ENCODE measurements at places on chromosomes 5 and 9.

DNA sequence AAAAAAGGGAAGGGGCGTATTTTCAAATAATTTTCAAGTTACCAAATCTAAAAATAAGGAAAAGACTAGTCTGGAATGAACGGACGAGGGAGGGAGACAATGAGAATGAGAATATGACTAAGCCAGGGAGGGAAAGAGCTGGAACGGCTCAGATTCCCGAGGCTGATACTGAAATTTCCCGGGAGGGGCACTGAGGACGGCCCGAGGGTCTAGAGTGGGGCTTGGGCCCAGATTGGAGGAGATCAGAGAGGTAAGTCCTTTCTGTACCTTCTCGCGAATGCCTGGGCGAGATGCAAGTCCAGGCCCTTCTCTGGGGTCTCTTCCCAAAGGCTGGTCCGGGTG lies 3.4 kb upstream of the CCIN start:
- no peak for DNase-seq

GRCh38 chr9:105157171-105157583 lies 87.3 kb upstream of the SLC44A1 start:
- DNase-seq, result no peak

- DNase-seq, result no peak
Observed at GRCh38 chr5:153352685-153353219, 137.7 kb upstream of the GRIA1 start.

DNA sequence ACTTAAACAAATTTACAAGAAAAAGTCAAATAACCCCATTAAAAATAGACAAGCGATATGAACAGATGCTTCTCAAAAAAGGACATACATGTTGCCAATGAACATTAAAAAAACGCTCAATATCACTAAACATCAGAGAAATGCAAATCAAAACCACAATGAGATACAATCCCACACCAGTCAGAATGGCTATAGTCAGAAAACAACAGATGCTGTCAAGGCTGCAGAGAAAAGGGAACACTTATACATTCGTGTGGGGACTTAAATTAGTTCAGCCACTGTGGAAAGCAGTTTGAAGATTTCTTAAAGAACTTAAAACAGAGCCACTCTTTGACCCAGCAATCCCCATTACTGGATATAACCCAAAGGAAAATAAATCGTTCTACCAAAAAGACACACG lies 10.8 kb downstream of the OR13F1 start:
- no peak for DNase-seq

GRCh38 chr5:139882961-139883539 lies 87.4 kb downstream of the PSD2 start:
- DNase-seq, result no peak

DNA sequence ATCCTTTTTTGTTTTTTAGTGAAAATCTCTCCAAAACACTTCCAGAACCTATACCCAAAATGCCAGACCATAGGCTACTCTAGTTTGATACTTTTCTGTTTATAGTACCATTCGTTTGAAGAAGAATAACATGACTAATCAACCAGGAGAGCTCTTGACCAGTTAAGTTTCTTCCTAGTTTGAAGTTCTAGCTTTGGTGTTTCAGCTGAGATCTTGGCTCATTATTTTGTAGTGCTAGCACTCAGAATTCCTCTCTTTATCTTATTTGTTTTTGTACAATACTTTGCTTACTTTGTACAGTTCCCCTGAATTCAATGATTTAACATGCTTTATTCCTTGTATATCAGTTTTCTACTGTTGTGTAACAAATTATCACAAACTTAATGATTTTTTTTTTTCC lies 911.6 kb downstream of the EFNA5 start:
- DNase-seq, result no peak

DNA sequence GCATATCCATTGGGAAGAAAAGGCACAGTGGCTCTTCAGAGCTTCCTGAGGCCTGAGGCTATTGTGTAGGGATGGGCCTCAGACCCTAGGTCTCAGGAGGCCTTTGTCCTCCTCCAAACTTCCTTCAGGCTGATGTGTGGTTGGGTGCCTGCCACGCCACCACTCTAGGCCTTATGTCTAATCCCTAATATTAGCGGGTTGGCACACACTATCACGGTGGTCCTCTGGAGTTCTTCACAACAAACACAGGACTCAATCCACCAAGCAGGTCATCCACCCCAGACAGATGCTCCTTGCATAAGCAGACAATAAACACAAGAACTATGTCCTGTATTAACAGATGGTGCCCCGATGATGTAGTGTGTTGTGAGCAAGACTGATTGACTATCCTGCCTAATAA lies 31.0 kb upstream of the FSTL4 start:
- no peak for DNase-seq

- no peak for DNase-seq
Observed at GRCh38 chr9:107989099-107989498, 499.5 kb upstream of the KLF4 start.

DNA sequence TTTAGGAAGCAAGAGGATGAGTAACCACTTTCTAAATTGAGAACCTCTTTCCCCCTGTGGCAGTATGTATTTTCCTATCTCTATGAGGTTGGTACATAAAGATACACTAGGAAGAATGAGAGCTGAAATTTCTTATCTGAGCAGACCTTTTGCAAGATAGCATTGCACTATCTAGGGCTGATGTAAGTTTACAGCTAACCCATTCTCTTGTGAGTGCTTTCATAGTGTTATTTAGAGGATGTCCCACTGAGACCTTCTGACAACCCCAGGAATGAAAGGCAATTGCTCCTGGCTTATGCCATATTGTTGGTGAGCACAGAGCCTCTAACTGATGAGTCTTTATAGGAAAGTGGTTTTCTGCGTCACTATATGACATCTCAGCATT lies 1209.3 kb upstream of the CDH6 start:
- no peak for DNase-seq

DNA sequence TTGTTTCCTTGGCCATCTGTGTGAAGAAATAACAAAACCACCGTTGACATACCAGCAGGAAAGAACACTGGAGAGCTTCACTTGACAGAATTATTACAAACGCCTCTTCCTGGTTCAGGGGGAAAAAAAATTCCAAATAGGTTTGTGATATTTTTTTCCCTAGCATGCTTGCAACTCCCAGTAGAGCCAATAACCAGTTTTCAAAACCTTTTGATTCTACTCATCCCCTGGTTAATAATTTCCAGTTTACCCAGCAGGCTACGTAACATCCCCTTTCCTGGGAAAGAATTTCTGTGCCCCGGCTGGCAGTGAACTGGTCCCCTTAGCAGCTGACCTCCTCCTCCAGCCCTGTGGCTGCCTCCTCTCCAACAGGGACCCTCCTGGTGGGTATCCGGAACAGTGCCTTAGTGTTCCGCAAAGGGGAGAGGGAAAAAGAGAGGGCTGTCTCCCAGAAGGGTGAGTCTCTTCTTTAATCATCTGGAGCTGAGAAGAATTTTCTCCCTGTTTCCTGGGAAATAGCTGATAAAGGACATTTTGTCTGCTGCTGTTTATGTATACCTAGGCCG lies 72.8 kb upstream of the BOD1 start:
- DNase-seq, result no peak

All from NCI-H2107 (cell line).